ENCODE measurements at places on chromosomes 6 and 20.

GRCh38 chr6:3962291-3963280 is 113.4 kb downstream of the FAM50B start:
- DNase-seq, result no peak

GRCh38 chr6:79778816-79779215 is 147.7 kb downstream of the SH3BGRL2 start:
- DNase-seq, result no peak

- no peak for DNase-seq
These were observed 483.2 kb downstream of the QKI start for GRCh38 chr6:163897669-163898068.

DNA sequence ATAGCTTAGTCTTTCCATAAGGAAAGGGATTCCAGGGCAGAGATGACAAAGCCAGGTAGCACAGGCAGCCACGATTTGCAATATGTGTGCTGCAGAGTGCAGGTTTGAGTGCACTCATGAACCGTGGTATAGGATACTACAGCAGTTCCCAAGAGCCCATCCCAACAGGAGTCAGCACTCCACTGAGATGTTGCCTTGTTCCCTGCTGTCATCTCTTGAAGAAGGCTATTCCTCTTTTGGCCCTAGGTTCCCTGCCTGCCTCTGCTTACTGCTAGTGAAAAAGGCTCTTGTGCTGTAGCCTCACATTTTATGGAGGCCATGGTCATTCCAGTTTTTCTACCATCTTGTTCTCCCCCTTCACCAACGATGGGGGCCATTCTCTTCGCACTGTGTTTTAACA is 40.2 kb downstream of the RALY start:
- DNase-seq, result no peak

DNA sequence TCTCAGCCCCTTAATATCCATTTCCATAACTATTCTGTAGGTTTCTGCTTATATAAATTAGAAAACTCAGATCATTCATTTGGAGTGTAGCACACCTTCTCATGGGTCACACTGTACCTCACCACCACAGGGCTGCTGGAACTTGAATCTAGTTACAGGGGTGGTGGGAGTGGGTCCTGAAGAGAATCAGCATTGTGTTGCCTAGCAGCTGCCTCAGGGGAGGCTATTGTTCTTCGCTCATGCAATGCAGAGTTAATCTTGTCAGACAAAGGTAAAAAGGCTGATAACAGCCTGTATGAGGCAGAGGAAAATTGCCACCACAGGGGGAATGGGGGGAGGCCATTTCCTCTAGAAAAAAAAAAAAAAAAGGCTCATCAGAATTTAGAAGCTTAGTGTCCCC is 496.0 kb upstream of the ADGRB3 start:
- no peak for DNase-seq

Data from stimulated activated CD8-positive, alpha-beta memory T cell treated with anti-CD3 and anti-CD28 coated beads, Interleukin-15, amount 100 ng/mL, for 24 hours (primary cell).